ENCODE measurements at places on chromosomes 5 and 9.
A peak's percentile ranks its signal among the peaks of the same experiment; 100 is the strongest.

DNA sequence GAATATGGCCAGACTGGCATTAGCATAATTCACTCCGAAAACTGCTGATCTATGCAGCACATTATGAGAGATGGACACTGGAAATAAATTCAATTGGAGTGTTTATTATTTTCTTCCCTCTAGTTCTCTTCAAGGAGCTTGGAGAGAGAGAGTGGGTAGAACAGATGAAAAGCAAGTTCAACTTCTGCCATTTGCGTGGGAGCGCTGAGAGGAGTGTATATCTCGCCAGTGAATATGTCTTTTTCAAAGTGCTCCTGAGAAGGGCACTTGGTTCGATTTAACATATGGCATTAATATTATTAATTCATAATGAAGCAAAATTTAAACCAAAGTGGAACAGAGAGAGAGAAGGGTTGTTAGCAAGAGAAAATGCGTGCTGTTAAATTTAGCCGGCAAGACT is 214.4 kb downstream of the DAB2IP start:
- DNase-seq: no peak

DNA sequence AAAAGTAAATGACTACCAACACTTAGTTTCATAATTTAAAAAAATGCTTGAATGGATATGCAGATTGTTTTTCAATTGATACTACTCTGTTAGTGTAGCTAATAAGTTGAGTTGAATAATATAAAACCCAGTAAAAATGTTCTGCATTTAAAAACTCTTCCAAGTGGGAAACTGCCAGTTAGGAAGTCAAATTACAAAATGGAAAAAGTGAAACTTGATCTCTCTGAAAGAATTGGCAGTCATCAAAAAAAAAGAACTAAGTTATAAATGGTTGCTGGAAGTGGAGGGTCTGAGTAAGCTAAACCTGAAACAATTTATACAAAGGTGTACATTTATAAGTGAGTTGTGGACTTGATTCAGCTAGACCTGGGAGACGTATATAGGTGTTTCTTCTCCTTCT is 52.4 kb downstream of the VCAN start:
- no peak for DNase-seq

GRCh38 chr9:95629585-95629984 is 112.8 kb upstream of the PTCH1 start:
- DNase-seq: no peak

- peak; percentile 88 for DNase-seq
These were observed 154.5 kb downstream of the NR3C1 start for GRCh38 chr5:143248822-143249579.

- DNase-seq: no peak
These were observed 1.4 kb downstream of the MEF2C start for GRCh38 chr5:88881571-88881971.

- DNase-seq: peak; percentile 24
These were observed 51.8 kb downstream of the EHMT1 start for GRCh38 chr9:137670391-137671195.

DNA sequence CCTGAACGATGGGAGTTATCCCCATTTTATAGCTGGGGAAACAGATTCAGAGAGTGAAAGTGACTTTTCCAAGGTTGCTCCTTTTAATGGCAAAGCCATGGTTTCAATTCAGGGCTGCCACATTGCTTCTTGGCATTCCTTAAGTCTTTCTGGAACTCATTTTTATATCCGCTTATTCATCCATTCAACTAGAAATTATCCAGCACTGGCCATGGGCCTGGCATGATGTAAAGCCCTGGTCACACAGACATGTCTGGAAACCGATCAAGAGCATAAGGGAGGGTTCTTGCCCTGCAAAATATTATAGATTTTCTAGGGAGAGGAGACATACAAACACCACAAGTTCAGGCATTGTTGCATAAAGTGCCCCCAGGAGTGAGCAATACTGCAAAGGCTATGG is 43.0 kb upstream of the COL15A1 start:
- no peak for DNase-seq

- peak; percentile 8 for DNase-seq
These were observed 475.2 kb downstream of the CDK5RAP2 start for GRCh38 chr9:120104771-120105170.

DNA sequence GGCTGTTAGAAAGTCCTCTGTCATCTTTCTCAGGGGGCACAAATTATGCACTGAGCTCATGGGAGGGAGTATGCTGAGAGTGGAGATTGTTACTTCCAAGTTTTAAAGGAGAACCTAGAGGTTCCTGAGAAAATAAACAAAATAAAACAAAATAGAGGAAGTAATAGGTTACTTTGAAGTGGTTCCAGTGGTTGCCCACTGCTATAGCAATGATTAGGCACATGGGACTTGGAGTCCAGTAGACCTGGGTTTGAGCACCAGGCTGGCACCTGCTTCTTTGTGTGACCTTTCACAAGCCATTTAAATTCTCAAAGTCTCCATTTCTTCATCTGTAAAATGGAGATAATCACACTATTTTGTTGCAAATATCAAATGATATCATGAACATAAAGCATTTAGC is 13.8 kb upstream of the CDC23 start:
- no peak for DNase-seq

- DNase-seq: peak; percentile 11
These were observed 23.9 kb upstream of the SAP30L start for GRCh38 chr5:154421868-154422267.

DNA sequence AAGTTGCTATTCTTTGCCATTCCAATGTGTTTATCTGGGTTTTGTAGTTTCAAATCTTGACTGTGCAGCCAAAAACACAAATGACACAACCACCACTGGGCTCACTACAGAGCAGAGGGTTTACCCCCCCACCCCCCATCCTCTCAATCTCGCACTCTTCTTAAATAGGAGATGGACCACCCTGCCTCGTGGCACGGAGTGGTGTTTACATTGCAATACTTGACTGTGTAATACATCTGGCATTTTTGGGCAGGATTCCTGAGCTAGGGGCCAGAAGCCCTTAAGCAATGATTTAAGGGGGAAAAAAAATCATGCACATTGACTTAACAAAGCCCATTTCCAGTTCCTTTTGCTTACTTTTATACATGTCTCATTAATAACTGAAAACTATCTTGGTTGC is 19.0 kb downstream of the PTCH1 start:
- DNase-seq: no peak

GRCh38 chr9:92392690-92393089 is 11.7 kb downstream of the OGN start:
- DNase-seq: peak; percentile 41

DNA sequence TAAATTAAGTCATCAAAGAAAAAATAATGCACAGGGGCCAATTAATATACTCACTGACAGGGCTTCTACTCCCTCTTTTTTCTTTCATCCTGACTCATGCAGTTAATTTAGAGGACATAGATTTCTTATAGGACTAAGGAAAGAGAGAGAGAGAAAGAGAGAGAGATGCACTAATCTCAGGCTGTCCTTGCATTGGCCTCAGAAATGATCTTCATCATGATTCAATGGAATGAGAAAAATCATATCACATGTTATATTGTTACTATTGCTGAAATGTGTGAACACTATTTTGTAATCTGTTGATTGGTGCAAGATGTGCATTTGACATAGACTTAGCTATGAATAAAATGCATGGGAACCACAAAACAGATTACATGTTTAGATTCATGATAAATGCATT is 608.3 kb upstream of the NUDT12 start:
- DNase-seq: no peak

GRCh38 chr9:37971108-37971459 is 67.2 kb upstream of the SLC25A51 start:
- DNase-seq: no peak
